ENCODE measurements at places on chromosomes 5 and 9.

- no peak for DNase-seq
These were observed 148.6 kb downstream of the LRRC70 start for GRCh38 chr5:62727184-62727583.

- DNase-seq, result no peak
These were observed 245.4 kb downstream of the PBX3 start for GRCh38 chr9:125992557-125992956.

- DNase-seq, result no peak
These were observed 359.8 kb upstream of the FAM174A start for GRCh38 chr5:100175346-100175745.

- DNase-seq, result no peak
These were observed 22.7 kb upstream of the CATSPER3 start for GRCh38 chr5:134945041-134945440.

GRCh38 chr5:172274951-172275753 lies 8.4 kb downstream of the UBTD2 start:
- no peak for DNase-seq

All from spleen (tissue), 13 donors.